Activated CD8-positive, alpha-beta memory T cell treated with anti-CD3 and anti-CD28 coated beads, Interleukin-2, amount 50 U/mL, for 4 hours (primary cell): ENCODE measurements at places on chromosomes 5 and 9.

DNA sequence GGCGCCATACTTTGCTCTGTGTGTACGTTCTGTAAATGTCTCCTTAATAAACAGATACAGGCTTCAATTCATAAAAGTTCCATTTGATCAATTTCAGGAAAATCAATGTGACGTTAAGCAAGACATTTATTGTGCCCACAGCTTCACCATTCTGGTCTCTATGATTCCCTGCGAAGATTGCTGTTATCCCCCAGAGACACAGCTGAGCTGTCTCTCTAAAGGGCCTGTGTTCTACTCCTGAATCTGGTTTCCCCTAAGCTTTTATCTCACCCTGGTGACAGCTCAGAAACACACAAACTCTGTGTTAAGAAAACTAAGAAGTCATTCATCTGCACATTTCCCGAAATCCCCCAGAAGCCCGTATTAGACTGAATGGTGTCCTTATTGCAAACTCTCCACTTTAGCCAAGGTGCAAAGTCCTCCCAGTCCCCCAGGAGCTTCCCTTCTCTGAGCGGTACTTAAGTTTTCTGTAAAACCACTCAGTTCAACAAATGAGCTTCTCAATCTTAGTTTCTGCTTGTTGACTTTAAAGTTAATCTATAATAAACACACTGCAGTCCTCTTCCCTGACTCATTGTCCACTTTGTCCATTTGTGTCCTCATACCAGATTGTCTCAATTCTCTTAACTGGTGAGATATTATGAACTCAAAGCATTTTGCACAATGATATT lies 1.4 kb upstream of the C5orf15 start:
- DNase-seq, result no peak

GRCh38 chr5:44536650-44537260 lies 147.5 kb upstream of the FGF10 start:
- no peak for DNase-seq

DNA sequence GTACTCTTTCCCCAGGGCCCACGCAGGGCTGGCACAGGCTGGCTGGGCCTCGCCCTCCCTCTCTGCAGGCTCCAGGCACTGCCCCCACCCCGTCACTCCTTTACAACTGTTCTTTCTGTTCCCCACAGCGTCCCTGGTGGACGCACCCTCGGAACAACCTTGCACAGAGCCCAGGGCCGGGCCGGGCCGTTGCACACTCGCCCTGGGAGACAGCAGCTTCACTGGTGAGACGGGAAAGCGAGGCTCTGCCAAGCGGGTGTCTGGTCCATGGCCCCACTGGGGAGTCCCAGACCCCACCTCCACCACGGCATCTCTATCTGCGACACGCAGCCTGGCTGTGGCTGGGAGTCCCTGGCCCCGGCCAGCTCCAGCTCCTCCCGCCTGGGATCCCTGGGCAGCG lies 18.4 kb upstream of the QSOX2 start:
- no peak for DNase-seq

DNA sequence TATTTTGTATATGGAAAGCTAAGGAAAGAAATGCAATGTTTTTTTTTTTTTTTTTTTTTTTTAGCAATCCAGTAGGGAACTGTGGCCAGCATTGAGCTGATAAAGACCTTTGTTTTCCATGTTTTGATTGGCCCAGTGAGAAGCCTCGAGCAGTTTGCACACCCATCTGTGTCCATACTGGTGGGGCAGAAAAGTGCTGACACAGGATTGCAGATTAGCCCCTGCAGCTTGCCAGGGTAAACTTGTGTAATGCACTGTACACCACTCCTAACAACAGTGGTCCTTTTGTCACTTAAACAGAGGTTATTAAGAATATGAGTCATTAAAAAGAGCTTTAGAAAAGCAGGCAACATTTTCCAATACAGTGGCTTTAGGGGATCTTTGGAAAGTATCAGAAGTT lies 132.8 kb upstream of the CDKN2B start:
- no peak for DNase-seq

DNA sequence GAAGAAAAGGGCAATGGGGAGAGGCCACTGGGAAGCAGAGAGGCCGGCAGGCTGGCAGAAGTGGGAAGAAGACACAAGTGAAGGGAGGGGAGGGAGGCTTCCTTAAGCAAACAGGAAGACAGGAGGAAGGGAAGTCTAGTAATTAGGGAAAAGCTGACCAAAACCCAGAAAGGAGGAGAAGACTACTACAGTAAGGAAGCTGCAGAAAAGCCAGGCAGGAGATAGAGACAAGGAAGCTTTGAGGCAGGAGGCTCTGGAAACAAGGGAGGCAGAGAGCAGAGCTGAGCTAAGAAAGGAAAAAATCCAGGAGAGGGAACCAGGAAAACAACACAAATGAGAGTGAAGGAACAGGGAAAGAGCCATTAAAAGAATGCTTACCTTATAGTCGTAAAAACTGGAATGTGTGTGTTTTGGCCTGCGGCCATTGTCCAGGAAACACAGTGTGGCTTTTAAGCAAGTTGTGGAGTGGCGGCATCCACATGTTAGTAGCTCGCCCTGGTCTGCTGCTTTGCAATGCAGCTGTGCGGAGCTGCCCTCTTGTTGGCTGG lies 317.1 kb upstream of the CLINT1 start:
- DNase-seq, result no peak

GRCh38 chr5:176629317-176629852 lies 949 bp downstream of the SNCB start:
- no peak for DNase-seq

DNA sequence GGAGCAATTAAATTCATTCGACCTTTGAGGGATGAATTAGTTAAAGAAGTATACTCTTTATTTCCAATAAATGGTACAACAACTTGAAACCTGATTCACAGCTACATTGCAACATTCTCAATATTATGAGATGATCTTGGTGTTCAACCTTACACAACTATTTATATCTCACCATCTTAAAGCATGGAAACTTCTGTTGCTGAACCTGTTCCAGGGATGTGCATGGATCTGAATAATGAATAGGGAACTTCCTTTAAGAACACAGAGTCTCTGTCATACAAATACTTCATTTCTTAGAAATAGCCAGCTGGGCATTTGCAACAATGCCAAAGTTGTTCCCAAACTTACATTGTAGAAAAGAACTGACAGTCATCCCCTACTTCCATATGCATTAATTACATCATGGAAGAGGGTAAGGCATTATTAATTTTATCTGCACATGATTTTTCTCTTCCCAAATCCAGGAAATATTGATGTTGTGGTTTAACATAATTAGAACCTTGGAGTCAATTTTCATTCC lies 39.8 kb upstream of the CCDC112 start:
- DNase-seq, result no peak

- DNase-seq, result no peak
These were observed 28.3 kb downstream of the CXXC5 start for GRCh38 chr5:139676406-139676805.

- DNase-seq, result no peak
These were observed 10.1 kb downstream of the RBM22 start for GRCh38 chr5:150690760-150691159.

DNA sequence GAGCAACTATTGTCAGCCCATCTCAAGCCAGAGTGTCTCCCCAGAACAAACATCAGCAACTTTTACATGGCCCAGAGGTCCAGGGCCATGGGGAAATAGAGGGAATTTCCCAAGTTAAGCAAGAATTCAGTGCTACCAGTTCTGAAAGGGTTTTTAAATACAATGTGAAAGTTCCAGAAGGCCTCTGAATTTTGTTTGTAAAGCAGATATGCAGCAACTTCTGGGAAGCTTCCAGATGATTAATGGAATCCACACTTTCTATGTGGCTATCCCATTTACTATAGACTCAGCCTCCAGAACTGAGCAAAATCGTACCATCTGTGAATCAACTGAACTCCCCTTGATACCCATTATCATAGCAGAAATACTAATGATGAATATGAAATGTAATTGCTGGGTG lies 93.8 kb downstream of the FEM1C start:
- DNase-seq, result no peak

DNA sequence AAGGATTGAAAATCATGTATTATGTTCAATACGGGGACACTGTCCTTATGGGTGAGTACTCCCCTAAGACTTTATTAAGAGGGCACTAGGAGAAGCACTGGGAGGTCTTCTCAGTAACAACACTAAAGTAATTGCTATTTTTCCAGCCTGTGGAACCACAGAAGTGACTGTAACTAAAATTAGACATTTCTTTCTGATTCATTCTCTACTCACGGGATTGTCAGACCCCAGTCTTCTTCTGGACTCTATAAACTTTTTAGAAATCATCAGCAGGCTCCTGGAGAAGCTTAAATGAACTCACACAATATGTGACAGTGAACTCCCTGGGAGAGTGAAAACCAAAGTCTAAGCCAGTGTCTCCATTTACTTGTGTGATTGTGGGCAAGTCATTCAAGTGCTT lies 14.5 kb downstream of the TLR4 start:
- DNase-seq, result no peak

DNA sequence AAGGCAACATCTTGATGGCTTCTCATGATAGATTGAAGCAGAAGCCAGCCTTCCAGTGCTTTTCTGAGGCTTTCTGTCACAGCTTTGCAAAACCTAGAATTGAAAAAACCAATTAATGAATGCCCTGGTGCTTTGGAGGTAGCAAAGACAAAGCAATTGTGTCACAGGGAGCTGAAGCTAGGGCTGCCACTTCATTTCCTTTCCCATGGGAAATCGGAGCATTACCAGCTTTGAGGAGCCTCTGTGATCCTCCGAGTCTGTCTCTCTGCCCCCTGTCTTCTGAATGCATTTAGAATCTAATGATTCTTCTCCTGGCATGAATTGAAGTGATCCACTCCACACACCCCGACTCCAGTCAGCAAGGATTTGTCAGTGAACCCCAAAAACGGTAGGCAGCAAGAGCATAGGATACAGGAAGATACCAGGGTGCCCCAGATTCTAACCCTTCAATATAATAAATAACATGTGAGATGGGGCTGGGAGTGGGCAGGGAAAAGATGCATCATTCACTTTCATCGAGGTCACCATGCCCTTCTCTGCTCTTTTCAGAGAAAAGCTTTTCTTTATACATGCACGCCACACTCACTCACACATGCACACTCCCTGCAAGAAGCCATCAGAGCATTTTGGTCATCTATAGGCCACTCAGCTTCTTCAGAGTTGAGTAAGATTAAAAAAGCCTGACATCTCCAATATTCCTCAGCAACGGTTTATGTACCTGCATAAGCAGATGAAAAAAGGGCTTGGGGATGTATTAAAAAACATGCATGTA lies 247.7 kb upstream of the ZNF462 start:
- DNase-seq, result no peak

DNA sequence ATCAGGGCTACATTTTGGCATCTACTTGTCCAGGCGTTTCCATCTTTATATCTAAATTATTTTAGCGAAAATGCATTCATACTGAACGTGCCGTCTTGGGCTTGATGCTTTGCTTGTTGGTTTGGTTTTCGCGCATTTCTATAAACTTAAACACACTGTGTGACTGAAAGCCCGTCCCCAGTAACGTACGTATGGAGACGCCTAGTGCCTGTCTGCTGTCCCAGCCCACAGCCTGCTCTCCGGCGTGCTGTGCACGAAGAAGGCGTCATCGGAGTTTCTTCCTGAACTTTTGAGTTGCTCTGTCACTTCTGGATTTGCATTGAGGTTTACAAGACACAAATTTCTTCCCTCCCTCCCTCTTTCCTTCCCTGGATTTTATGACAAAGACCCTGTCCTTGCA lies 40.6 kb upstream of the IRX4 start:
- no peak for DNase-seq

DNA sequence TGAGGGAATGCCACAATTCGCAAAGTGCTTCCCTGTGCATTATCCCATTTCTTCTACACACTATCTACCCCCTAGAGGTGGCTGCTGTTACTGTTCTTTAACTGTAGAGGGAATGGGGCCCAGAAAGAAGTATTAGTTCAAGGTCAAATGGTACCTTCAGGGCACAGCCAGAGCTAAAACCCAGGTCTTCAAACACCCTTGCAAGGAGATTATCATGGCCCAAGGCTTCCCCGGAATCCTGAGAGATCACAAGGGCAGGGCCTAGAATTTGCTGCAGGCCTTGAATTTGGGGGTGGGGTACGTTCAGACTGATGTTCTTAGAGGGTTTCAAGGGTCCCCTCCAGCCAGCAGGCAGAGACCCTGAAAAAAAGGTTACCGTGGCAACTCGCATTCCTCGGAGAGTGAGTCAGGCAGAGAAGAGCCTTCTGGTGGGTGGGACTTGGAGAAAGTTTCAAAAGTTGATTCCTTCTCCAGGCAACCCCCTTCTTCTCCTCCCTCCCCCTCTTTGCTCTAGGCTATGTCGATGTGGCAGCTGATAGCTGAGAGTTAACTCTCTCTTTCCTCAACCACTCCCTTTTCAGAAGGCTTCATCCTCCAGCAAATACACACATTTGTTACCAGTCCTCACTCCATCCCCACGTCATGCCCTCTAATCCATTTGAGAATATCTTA lies 1.9 kb downstream of the SPARC start:
- DNase-seq, result no peak

DNA sequence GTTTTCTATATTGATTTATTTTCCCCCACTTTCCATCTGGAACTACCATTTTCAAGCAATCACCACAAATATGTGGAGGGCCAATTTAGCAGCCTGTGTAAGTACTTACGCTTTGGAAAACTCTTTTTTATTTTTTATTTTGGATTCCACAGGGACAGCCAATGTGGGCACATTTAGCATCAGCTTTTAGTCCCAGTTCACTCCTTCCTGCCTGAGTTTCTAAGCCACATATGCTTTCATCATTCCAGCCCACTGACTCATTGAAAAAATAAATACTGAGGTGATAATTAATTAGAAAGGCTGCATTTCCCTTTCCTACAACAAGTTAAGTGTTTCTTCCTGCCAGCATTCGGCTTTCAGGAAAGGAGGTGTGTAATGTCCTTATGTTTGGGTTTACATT lies 76.8 kb downstream of the TMEM167A start:
- no peak for DNase-seq

DNA sequence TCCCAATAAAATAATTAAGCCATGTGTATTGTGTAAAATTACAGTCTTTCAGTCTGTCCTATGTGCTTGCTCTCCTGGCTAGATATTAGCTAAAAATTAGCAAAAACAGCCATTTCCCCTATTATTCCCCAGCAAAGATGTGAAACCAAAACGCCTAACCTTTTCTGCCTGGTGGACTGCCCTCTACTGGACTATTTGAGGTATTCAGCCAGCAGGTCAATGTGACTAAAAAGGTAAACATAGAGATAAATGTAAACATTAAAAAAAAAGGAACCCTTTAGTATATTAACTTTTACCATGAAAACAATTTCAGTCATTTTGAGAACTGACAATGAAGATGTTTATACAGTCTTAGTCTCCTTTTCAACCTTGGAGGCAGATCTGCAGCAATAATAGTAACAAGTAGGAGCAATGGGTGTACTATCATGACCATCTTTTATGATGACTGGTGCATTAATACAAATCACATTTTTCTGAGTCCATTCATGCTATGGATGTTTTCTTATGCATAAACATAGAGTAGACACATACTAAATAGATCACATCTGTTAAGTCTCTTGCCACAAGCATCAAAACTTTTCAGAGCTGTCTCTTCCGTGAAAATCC lies 10.1 kb downstream of the ATG12 start:
- no peak for DNase-seq

DNA sequence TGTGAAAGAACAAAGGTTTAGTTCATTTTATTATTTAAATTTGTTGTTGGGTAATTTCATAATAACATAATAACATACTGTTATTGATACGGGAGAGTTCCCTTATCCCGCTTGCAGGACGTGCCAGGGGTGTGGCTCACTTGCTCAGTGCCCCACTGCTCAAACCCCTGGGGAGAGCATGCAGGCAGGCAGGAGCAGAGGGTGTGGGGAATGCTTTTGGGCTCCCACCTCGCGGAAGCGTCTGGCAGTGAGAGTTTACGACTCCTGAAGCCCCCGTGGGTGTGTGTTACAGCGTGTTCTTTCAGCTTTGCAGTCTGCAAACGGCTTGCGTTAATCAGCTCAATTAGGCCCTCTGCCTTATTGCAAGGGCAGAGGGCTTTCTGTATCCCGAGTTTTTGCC lies 675.9 kb downstream of the SEMA5A start:
- DNase-seq, result no peak

- DNase-seq, result no peak
These were observed 34.8 kb downstream of the PRLR start for GRCh38 chr5:35195472-35195852.
